ENCODE measurements at places on chromosomes 1 and 21.

- no peak for DNase-seq
Observed at GRCh38 chr1:66365635-66366034, 168.3 kb upstream of the SGIP1 start.

DNA sequence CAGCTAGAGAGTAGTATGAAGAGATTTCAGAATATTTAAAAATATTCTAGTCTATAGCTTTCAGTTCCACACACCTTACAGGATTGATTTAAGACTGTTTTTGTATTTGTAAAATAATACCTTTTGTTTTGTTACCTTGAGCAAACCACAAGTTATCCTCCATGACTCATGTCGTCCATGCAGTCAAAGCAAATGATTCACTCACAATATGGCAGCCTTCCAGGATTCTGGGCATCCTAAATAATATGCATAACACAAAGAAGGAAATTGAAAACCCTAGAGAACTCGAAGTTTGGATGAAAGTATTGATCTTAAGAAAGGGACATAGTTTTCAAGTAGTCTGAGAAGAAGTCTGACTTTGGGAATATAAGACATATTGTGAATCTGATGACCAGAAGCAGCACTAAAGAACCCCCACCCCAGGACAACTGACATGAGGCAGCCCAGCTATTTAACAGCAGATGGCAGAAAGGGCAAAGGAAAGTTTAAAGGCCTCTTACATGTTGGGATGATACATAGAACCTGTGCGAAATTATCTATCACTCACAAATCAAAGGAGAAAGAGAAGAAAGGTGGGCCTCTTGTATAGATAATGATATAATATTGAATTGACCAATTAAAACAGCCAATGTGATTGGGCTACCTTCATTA is 857.9 kb downstream of the BRINP3 start:
- DNase-seq: no peak

- DNase-seq: no peak
Observed at GRCh38 chr21:42993051-42993712, 18.8 kb downstream of the PKNOX1 start.

- no peak for DNase-seq
Observed at GRCh38 chr1:54814571-54814970, 13.4 kb upstream of the TTC22 start.

- DNase-seq: no peak
Observed at GRCh38 chr21:29258626-29259338, 39.9 kb upstream of the BACH1 start.

DNA sequence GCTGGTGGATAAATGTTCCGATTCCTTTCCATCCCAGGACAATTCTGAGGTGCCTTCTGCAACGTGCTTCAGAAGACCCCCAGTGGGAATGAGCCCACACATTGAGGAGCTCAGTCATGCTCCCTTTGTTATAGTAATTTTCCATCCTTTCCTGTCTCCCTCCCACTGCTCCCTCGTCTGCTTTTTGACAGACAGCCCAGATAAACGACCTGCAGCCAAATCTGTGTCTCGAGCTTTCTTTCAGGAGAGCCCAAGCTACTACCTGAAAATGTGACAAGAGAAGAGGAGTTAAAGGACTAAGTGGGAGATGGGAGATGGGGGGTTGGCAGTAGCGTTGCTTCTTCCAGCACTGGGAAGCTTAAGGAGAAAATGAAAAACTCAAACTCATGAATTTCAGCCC is 65.9 kb upstream of the LRRN2 start:
- no peak for DNase-seq

GRCh38 chr1:6447016-6447817 is 18.8 kb downstream of the TNFRSF25 start:
- DNase-seq: no peak

GRCh38 chr1:209190591-209191261 is 392.8 kb upstream of the CAMK1G start:
- no peak for DNase-seq

DNA sequence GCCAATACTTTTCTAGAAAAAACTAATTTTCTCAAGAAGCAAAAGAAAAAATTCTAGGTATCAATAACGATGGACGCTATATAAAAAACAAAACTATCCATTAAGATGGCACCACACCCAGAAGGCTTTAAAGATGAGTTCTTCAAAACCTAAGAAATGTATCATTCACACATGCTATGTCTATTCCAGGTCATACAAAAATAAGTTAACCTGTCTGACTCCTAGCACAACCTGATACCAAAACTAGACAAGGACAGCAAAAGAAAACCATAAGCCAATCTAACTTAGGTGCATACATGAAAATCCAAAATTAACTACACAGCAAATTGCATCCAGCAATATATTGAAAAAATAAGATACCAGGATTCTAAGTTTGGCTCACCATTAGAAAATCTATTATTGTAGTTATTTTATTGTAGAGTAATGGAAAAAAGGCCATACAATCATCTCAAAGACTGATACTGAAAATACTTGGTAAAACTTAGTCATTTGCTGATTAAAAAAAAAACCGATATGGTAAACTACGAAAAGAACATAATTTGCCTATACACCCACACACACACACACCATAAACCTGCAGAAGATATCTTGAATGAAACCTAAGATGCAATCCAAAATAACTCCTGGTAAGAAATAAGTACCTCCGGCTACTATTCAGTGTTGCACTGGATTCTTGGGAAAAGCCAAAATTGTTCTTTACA is 55.0 kb downstream of the TRAF5 start:
- DNase-seq: no peak

- DNase-seq: no peak
Observed at GRCh38 chr1:2974701-2975301, 46.5 kb upstream of the ACTRT2 start.

GRCh38 chr1:186206048-186206570 is 168.9 kb downstream of the TPR start:
- DNase-seq: no peak

DNA sequence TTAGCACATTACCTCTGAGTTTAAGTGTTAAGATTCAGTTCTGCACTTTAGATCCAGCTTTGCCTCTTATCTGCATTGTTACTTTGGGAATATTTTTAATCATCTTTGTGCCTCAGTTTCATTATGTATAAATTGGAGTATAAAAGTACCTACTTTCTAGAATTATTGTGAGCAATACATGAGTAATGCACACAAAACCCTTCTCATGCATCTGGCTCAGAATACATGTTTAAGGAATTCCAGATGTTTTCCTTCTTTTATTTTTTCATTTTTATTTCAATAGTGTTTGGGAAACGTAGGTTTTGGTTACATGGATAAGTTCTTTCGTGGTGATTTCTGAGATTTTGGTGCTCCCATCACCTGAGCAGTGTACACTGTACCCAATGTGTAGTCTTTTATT is 14.2 kb downstream of the C8A start:
- DNase-seq: no peak

DNA sequence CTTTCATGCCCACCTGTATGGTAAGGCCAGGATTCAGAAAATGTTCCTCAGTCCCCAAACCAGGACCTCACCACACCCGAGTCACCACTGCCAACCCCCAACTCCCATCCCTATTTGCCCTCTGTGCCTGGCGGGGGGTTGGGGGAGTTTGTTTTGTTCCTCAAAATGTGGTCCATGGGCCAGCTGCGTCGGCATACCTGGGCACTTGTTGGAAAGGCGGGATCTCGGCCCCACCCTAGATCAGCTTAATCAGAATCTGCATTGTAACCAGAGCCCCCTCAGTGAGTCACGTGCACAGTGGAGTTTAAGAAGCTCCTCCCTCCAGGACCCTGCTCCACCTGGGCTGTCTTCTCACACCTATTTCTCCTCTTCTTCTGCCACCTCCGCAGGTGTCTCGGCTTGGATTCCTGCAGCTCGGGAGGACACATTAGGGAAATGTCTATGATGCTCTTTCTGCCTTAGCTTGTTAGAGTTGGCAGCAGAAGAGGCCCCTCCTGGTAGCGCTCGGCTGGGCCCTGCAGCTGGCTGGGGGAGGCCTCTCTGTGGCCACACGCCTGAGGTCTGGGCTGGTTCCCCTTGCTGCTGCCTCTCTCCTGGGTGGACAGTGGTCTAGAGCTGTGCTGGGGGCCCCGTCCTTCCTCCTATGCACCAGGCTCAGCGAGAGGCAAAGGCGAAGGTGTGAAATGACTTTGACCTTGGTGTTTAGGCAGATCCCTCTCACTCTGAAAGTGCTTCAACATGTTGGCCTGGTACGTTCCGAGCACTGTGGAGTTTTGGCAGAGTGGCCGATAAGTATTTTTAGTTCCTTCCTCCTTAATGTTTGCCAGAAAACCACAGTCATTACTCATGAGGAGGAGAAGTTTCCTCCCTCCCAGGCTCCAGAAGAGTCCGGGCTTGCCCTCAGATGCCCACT is 41.8 kb upstream of the CAMTA1 start:
- DNase-seq: peak; percentile 23

DNA sequence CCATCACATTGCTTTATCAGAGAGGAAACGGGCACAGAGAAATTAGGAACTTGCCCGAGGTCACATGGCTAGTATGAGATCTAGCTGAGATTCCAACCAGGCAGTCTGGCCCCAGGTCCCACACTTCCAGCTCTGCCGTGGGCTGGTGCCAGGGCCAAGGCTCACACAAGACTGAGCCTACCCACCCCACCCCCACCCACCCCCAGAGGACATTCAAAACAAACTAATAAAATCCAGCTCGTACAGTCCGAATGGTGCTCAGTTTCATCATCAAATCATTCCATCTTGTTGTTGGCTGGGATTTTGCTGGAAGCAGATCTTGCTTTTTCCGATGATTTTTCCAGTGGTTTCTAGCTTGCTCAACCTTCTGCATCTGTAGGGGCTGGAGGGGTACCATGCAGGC is 27.9 kb downstream of the MATN1 start:
- DNase-seq: no peak

DNA sequence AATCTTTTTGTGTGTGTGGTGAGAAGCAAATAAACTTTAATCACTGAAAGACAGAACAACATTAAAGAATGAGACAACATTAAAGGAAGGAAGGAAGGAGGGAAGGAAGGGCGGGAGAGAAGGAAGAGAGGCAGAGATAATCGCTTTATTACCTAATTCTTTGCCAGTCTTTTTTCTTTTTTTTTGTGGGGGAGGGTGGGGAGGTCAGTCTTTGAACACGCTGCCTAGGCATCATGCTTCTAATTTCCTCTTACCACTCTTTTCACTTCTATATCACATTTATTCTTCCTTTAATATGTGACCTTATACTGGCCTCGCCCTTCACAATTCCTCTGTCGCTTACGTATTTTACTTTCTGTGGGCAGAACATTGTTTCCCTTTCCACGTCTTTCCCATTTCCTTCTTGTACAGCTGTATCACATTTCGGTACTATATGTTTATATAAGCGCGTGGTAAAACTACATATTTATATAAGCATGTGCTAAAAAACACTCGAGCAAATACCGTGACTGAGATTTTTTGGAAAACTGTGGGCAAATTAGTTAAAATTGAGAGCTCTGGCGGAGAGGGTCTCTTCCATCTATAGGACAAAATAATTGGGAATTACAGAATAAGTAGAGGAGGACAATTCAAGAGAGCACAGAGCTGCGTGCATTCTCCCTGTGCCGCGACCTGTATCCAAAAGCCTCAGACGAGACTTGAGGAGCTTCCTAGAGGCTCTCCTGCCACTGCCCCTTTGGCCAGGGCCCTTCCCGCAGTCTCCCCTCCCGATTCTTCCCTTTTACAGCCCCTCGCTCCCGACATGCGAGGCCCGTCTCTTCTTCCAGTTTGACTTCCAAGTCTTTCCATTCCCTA is 823 bp upstream of the PRKAA2 start:
- DNase-seq: peak; percentile 37

DNA sequence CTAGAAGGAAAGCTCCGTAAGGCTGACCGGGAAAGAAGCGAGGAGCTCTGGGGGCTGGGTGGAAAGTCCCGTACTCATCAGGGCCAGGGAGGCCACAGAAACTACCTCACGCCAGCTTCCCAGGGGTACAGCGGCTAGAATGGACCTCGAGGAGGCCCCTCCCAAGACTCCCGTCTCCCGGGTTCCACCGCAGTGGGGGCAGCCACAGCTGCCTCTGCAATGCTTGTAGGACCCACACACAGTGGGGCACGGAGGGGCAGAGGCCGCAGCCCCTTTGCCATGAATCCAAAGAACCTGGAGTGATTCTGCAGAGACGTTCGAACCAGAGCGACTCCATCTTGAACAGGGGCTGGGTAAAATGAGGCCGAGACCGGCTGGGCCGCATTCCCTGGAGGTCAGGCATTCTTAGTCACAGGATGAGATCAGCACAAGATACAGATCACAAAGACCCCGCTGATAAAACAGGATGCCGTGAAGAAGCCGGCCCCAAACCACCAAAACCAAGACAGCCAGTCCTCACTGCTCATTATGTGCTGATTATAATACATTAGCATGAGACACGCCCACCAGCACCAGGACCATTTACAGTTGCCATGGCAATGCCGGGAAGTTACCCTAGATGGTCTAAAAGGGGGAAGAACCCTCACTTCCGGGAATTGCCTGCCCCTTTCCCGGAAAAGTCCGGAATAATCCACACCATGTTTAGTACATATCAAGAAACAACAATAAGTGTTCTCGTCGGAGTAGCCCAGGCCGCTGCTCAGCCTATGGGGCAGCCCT is 1.6 kb upstream of the ANKRD65 start:
- DNase-seq: no peak

DNA sequence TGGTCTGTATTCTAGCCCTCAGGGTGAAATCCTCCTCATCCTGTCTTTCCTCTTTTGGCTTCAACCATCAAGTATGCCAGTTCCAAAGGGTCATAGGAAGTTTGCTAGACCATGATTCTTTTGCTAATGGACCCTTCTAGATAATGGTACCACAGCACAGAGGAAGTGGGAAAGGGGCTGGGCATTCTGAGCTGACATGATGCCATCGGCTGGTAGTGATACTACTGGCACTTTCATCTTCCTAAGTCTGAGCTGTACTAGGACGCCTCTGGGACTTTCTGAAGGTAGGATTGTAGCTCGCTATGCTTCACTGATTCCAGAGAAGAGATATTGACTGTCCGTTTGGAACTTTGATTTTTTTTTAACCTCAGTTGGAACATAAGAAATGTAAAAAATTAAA is 11.4 kb downstream of the FASLG start:
- DNase-seq: no peak

- no peak for DNase-seq
Observed at GRCh38 chr1:212004895-212005608, 30.3 kb downstream of the INTS7 start.

DNA sequence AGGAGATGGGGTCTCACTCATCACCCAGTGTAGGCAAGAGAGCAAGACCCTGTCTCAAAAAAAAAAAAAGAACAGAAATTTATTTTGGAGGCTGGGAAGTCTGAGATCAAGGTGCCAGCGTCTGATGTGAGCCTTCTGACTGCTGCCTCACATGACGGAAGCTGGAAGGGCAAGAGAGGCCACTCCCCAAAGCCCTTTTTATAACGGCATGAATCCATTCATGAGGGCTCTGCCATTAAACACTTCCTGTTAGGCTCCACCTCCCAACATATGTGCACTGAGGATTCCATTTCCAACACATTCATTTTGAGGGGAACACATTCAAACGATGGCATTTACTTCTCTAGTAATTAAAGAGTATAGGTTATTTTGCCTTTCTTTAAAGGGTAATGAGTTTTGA is 50.9 kb upstream of the C1orf198 start:
- DNase-seq: no peak

DNA sequence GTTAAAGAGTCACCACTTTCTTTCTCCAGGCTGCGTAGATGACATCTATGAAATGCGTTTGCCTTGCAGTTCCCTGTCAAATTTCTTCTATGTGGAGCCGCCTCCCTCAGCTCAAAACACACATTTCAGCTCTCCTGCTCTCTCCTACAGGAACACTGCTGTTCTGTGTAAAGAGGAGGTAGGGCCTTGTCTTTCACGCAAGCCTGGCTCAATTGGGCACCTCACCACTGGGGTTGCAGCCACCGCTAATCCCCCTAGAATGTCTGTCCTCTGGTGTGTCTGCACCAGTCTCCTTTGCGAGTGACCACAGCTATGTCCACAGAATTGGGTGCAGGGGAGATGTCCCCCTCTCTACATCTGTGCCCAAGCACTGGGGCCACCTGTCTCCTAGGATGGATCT is 31.8 kb upstream of the CFHR4 start:
- DNase-seq: no peak

Measured in anterior cingulate cortex (tissue), 58 donors.